Suprapubic skin (tissue), 4 donors: ENCODE measurements at places on chromosomes 5 and 9.

GRCh38 chr5:171911152-171911551 is 95.3 kb downstream of the FBXW11 start:
- no peak for DNase-seq

DNA sequence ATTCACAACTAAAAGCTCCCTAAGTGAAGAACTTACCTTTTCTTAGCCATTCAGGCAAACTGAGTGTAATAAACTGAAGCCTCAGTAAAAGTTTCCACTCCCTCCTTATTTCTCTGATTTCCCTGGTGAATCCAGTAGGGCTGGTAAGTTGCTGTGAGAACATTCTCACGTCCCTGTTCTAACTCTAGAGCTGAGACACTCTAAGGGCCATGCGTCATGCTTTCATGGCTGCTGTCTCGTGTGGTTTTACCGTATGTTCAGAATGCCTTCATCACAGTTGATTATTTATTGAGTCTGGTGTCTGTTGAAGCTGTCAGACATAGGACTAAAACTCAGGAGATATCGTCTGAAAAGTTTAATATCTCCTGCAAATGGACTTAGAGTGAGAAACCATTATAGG is 1.3 kb downstream of the OR2S2 start:
- DNase-seq = no peak

- DNase-seq = no peak
These were observed 92.1 kb downstream of the CAVIN4 start for GRCh38 chr9:100669968-100670367.

DNA sequence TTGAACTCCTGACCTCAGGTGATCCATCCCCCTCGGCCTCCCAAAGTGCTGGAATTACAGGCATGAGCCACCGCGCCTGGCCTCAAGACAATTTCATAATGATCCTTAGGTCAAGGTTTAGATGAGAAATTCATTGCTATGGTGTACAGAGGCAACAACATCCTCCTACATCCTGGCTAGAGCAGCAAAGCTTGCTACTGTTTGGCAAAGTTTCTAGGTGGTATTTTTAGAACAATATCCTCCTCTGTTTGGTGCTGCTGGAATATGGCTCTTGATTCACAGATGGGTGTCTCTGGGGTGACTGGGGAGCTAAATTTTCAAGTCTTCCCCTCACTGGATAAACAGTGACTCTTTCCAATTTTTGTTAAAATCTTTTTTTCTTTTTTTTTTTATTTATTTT is 30.6 kb downstream of the CRHBP start:
- no peak for DNase-seq

DNA sequence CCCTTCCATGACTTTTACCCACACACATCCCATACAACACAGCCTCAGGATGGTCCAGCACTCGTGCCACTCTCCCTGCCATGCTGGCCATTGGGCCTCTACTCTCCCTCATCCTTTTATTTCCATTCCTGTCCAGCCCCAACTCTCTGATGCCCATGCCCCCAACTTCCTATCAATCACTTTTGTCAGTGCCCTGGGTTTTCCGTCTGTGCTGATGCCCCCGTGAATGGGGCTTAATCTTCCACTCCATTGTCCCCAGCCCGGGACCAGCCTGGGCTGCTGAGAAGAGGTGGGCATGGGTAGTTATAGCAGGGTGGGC is 12.6 kb upstream of the ACSL6 start:
- DNase-seq = no peak

- no peak for DNase-seq
These were observed 71.2 kb upstream of the IZUMO3 start for GRCh38 chr9:24616863-24617262.

- DNase-seq = no peak
These were observed 471.1 kb downstream of the DMAC1 start for GRCh38 chr9:7328453-7328852.

- DNase-seq = no peak
These were observed 20.6 kb downstream of the B4GALT7 start for GRCh38 chr5:177620560-177620959.

- DNase-seq = no peak
These were observed 303.1 kb upstream of the CDH6 start for GRCh38 chr5:30890377-30890776.

GRCh38 chr5:56669534-56670483 is 145.5 kb upstream of the MAP3K1 start:
- no peak for DNase-seq

DNA sequence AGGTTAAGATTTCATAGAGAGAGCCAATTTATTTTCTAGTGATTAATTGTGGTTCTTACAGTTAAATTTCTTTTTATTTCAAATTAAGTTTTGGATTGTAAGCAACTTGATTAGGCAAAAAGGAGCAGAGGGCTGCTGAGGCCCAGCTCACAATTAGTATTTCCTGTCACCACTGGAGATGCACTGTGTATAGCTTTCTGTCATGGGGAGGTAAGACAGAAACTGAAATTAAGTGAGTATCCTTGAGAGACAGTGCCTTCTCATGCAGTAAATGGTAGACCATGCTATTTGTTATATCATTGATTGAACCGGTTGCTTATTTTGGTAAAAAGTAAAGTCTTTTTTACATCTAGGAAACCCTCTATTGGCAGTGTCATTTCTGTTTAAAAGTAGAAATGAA is 190.7 kb downstream of the CCDC171 start:
- DNase-seq = no peak

DNA sequence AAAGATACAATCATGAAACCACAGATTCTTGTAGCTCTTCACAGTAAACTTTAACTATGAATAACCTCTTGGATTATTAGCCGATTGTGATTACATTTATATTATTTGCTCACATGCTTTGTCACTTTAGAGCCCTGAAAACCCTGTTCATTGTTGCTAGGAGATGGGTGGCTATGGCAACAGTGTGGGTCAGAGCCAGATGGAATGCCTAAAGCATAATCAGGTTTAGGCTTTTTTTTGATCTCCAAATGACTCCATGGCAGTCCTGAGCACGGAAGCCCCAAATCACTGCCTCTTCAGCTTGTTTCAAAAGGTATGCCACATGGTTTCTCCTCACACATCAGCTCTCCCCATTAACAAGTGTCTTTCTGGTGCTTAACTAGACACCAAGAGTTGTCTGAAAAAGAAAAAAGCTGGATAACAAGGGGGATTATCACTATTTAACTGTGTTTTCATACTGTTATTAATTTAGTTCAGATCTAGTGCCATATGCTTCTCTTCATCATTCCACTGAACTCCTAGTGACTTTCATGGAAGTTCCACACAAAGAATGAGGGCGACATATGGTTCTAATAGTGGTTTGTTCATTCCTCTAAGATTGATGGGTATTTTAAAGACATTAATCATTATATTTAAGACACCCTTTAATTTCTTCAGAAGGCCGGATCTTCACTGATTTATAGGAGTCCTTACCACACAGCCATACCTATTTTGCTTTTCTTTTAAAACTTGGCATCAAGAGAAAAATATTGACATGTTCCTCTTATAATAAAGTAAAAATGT is 88.8 kb upstream of the PAM start:
- no peak for DNase-seq

DNA sequence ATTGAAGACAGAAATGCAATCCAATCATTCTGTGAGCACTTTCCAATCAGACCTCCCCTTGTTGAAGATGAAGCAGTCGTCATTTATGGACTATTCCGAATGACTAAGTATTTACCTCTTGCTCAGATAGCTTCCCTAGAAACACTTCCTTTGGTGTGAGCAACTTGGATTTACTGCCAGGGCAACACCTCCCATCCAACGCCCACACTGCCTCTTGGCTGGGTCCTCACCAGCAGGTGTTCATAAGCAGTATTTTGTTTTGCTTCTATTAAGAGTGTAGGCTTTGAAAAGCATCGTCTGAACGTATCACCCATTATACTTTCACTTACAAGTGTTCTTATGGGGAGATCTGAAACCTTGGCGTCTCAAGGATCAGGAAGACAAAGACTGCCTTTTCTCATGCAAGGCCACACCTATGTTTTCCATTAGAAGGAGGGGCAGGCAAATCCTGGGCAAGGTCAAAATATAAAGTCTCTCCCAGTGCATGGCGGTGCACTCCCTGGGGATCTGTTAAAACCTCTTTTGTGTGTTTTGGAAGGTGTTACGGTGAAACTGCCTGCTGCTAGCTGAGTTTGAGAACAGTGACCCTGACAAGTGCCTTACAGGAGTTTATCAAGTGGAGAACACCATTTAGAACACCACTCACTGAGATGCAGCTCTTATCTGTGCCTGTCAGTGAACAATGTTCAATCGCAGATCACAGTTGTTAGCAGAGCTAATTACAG is 10.6 kb upstream of the MARCHF3 start:
- DNase-seq = no peak

GRCh38 chr5:87020099-87020934 is 247.4 kb upstream of the RASA1 start:
- DNase-seq = peak; percentile 55

DNA sequence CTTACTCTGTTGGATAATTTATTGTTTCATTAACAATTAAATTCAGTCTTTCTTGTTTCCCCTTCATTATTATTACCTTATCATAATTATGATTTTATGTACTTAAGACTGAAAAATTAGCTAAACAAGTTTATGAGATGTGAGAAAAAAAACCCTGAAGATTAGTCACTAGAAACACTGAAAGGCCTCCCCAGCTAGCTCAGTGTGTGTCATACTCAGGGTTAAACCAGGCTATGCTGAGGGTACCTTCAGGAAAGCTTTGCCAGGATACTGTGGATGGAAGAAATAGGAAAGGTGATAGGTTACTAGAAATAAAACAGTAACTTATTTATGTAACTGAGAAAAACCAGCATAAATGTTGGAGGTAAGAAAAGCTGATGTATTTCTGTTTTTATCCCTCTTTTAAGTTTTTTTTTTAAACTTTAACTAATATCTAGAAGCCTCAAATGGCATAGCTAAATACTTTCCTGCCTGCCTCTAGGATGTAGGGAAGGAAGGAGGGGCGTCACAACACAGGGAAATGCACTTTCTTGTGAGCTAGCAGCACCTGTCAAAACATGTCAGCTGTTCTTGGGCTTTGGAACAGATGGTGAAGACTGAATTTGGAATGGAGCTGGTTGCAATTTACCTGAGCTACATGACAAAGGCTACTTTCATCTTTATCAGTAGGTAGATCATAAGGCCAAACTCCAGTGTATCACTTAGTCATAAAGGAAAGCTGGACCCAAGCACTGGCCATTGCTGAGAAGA is 24.2 kb downstream of the NMRK1 start:
- DNase-seq = no peak

DNA sequence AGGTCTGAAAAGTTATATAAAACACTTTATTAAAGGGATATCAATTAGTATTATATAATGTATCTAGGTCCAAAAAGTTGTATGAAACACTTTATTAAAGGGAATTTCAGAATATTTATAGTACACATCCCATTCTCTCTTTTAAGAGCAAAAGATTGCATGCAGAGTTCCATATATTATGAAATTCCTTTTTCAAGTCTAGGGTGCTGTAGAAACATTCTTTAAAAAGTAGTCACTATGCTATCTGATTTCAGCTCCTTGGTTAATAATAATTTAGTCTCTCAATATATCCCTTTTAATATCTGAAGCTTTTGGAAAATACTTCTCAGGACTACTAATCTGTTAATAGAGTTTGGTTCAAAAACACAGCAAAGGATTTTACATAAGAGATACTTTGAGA is 1496.1 kb upstream of the C9orf72 start:
- DNase-seq = no peak

DNA sequence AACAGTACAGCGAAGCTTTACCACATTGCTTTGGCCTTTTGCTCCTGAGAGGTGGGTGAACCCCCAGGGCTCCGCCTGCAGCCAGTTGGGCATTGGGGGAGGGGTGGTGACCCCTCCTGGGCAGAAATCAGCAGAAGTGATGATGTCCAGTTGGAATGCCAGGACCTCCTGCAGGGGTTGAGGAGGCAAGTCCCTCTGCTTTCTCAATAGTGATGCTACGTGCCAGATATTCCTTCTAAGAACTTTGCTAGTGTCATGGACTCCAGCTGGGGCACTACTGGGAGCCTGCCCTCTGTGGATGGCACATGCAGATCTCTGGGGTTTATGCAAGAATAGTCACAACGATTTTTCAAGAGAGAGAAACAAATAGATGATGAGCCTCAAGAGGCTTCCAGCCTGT is 95.6 kb downstream of the NDFIP1 start:
- no peak for DNase-seq

- no peak for DNase-seq
These were observed 80.0 kb upstream of the CTNND2 start for GRCh38 chr5:11984196-11984595.

DNA sequence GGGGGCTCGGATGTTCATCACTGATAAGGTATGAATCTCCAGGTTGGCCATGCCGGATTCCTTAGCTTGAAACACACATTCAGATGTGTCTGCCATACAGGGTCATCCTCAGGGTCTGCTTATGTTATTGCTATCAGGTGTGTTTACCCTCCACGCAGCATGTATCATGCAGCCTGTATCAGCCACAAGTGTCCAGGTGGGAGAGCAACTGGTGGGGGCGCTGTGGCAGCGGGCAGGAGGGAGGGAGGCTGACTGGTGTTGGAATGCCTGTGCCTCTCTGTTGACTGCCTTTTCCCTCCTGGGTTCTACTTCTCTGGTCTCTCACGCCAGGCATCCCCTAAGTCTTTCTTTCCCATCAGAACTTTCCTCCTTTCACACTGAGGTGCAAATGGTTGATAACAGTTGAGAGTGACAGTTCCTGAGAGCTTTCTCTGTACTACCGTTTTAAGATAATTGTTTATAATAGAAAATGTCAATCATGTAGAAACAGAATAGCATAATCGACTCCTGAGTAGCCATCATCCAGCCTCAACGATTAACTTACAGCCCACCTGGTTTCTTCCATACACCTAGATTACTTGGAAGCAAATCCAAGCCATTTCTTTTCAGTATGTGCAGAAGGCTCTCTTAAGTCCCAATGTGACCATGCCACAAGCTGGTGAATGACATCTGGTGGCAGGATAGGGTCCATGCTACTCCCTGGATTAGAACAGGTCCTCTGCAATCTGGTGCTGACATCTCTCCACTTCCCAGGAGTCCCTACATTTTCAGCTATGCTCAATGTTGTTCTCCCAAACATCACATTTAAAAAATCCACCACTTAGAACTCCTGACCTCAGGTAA is 86.6 kb downstream of the ACER2 start:
- no peak for DNase-seq
